BE2C (cell line): ENCODE measurements at places on chromosomes 13 and 19.
A peak's percentile ranks its signal among the peaks of the same experiment; 100 is the strongest.

DNA sequence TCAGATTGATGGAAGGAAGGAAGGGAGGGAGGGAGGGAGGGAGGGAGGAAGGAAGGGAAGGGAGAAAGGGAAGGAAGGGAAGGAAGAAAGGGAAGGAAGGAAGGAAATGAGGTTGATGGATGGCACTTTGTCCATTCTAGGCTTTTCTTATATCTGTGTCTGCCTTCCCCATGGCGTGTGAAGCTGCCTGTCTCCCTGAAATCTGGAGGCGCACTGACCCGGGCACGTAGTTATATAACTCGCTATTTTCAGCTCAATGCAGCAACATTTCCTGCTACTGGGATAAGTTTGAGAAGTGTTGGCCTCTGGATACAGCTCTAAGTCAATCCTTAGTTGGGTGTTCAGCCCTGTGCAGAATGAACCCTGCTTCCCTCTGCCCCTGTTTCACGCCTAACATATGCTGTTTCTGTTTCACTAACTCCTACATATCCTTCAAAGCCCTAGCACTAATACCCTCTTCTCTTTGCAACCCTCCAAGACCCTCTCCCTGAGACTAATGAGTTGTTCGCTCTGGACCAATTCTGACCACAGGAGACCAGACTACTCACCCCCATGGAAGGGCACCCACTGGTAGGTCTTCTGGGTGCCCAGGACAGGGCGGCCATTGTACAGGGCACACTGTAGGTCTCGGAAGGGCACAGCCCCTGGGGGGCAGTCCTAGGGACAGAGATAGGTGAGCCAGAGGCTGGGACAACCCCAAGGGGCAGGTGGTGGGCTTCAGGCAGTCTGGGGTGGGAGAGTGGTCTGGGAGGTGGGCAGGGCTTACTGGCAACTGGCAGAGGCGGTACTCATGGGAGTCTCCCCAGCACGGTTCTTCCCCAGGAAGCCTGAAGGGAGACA, 3.0 kb downstream of the ADAMTSL5 start:
- DNase-seq, result no peak

DNA sequence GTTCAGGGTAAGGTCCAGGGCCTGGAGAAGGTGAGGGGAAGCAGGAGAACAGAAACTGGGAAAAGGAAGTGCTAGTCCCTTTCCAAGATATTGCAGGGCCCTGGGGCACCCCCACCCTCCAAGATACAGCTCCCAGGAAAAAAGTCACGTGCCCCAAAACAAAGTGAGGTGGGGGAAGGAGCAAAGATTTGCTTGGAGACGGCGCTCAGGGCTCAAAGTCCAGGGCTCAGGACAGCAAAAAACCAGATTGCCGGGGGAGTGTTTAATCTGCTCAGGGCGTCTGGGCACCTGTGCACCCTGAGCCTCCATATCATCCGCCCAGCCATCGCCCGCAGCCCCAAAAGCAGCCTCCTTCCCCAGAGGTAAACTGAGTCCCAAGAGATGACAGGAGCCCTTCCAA, 6.3 kb downstream of the SMIM24 start:
- no peak for DNase-seq

- DNase-seq, result no peak
These were observed 247.0 kb upstream of the NBEA start for GRCh38 chr13:34695063-34695462.

DNA sequence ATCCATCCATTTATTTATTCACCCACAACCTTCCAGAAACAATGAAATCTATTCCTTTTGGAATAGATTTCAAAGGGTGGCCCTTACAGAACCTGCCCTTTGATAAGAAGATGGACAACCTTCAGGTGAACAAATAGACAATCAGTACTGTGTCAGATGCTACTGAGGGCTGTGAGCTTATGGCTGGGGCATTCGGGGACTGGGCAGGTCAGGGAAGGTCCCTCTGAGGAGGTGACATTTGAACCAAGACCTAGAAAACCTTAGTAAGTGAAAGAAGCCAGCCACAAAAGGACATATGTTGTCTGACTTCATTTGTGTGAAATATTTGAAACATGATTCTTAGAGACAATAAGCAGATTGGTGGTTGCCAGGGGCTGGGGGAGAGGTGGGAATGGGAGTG, 15.7 kb downstream of the ACTL9 start:
- no peak for DNase-seq

- DNase-seq, result no peak
These were observed 3.2 kb downstream of the SH3GL1 start for GRCh38 chr19:4396949-4397783.

DNA sequence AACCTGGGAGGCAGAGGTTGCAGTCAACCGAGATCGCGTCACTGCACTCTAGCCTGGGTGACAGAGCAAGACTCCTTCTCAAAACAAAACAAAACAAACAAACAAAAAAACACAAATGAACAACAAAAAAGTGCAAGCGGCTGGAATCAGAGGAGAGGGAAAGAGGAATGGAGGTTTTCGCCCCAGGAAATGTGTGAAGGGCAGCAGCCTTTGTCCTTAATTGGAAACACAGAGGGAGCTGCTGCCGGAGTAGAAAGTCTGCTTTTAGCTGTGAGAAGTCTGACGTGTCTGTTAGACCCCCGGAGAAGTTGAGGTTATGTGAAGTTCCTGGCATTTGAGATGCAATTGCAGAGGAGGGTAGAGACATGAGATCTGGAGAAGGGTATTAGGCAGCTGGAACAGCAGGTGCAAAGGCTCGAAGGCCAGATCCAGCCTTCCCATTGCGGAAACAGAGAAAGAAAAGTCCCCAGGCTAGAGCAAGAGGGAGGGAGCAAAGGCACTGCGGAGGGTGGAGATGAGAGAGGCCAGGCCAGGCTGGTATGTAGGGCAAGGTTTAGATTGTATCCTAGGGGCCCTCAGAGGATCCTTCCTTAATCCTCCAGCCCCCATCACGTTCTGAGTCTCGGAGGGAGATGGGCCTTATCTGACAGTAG, 473 bp downstream of the TMIGD2 start:
- peak; percentile 56 for DNase-seq

GRCh38 chr13:78712831-78713230, 53.9 kb upstream of the OBI1 start:
- no peak for DNase-seq

GRCh38 chr13:29551214-29551613, 44.3 kb downstream of the SLC7A1 start:
- DNase-seq, result no peak

- no peak for DNase-seq
These were observed 167.7 kb downstream of the TSHZ3 start for GRCh38 chr19:31181535-31181934.

GRCh38 chr19:46390866-46391265, 22.5 kb downstream of the CCDC8 start:
- DNase-seq, result no peak

GRCh38 chr13:99695857-99696256, 194.6 kb downstream of the TM9SF2 start:
- no peak for DNase-seq

DNA sequence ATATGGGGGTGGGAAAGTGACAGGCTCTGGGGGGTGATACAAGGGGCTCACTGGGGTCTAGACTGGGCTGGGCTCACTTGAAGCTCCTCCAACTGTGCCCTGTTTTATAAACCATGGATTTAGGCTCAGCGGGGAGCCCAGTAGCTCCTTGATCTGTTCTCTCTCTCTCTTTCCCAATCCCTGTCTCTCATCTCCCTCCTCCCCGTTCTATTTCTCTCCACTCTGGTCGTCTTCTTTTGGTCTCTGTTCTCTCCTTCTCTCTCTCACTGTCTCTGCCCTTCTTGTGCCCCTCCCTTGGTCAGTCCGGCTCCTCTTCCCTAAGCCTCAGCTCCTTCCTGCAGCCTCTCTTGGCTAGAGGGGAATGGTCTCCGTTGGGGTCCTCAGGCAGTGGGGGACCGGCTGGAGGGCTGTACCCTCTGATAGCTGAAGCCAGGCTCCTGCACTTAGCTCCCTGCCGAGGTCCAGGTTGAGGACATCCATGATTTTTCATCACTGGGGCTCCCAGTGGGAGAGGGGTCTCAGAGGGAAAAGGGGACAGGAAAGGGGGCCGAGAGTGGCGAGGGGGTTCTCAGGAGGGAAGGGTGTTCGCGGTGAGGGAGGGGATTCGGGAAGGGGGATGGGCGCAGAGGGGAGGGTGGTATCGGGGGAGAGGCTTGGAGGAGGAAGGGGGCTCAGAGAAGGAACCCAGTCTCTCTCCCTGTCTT, 8.5 kb downstream of the UNC13A start:
- no peak for DNase-seq

- DNase-seq, result no peak
These were observed 227.8 kb downstream of the LACC1 start for GRCh38 chr13:44107357-44108121.

DNA sequence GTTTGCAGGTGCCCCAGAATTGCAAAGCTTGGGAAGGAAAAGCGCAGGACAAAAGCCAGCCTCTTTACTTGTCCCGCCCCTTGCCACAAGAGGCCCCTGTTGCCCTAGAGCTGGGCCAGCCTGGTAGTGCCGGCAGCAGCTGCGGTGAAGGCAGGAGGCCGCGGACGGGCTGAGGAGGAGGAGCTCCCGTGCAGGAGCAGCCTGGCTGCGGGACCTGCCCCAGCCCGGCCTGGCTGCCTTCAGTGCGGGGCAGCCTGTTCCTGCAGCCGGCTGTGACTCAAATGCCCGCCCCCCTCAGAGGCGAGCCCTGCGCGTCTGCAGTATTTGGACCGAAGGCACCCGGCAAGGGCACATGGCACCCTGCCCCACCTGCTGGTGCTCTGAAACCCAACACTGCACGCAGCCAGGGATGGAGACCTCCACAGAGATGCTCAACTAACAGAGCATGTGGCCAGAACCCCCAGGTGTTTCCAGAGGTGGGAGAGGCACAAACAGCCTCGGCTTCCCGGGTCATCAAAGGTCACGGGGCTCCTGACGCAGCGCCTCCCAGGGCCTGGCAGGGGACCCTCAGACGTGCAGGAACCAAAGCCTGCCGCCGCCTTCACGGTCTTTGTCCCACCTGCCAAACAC, 29.7 kb downstream of the NAXD start:
- DNase-seq, result peak; percentile 83

GRCh38 chr19:9667898-9668297, 7.0 kb downstream of the ZNF562 start:
- no peak for DNase-seq
